Stimulated activated CD8-positive, alpha-beta memory T cell treated with anti-CD3 and anti-CD28 coated beads, Interleukin-7, amount 100 ng/mL, for 24 hours (primary cell): ENCODE measurements at places on chromosomes 2 and 18.

DNA sequence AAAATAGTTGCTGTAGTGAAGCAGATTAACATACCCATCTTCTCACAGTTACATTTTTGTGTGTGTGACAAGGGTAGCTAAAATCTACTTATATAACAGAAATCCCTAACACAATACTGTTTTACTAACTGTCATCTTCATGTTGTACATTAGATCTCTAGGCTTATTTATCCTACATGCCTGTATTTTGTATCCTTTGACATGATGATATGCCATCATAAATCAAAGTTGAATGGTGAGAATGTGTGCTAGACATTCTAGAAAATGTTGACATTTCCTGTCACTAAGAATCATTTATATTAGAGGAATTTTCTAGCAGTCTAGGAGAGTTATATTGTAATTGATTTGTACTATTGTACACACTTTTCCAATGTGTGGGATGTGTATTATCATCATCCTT lies 21.5 kb upstream of the CALCRL start:
- no peak for DNase-seq

DNA sequence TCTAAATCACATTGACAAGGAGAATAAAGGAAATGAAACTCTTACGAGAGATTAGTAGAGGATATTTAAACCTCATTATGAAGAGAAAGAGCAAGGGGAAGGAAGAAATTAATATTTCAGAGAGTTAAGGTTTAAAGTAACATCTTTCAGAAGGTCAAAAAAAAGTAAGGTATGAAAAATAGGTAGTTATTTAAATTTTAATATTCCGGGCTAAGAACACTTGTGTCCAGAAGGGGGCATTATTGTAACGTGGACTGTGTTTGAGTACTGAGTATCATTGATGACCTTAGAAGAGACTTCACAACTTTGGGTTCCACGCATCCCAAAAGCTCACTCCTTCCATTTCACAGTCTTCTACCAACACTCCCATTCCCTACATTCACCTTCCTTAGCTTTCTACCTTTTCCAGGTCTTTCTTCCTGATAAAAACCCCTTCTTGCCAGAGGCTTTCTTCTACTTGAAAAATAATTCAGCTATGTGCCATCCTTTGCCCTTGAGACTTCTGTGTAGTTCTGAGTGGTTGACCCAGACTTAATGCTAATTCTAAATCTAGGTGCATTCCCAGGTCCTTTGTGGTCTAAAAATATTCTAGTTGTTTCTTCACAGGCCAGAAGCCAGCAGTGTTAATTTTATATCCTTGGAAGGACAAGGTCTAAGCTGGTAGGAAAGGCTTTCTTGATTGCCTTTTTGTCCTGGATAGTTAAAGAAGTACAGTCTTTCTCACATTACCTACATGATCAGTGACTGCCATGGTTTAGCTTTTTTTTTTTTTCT lies 16.5 kb downstream of the DYNC1I2 start:
- DNase-seq: no peak

- DNase-seq: no peak
Observed at GRCh38 chr2:177606636-177607035, 214.1 kb downstream of the AGPS start.

GRCh38 chr2:9103663-9104277 lies 100.3 kb upstream of the MBOAT2 start:
- DNase-seq: no peak

GRCh38 chr2:94776036-94776435 lies 95.2 kb upstream of the TEKT4 start:
- no peak for DNase-seq

DNA sequence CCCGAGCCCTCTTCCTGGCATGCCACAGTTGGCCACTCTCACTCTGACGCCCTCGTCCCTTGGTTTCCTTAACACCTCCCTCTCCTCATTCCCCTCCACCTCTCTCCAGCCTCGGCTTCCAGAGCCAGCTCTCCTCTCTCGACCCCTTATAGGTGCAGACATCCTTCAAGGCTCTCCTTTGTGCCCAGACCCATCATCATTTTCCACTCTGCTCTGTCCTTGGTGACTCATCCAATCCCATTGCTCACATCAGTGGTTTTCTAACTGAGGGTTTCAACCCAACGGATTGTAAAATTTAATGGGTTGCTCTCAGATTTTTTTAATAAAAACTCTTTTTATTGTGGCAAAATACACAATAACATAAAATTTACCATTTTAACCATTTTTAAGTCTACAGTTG lies 6.2 kb downstream of the ST8SIA5 start:
- no peak for DNase-seq

GRCh38 chr2:46723346-46723745 lies 192.3 kb downstream of the MCFD2 start:
- no peak for DNase-seq

- no peak for DNase-seq
Observed at GRCh38 chr18:48352051-48352755, 57.0 kb downstream of the ZBTB7C start.

GRCh38 chr2:134927195-134927594 lies 8.6 kb downstream of the CCNT2 start:
- DNase-seq: no peak

- DNase-seq: no peak
Observed at GRCh38 chr2:70161069-70161534, 29.7 kb downstream of the C2orf42 start.

- no peak for DNase-seq
Observed at GRCh38 chr2:185466915-185467314, 271.7 kb upstream of the FSIP2 start.

DNA sequence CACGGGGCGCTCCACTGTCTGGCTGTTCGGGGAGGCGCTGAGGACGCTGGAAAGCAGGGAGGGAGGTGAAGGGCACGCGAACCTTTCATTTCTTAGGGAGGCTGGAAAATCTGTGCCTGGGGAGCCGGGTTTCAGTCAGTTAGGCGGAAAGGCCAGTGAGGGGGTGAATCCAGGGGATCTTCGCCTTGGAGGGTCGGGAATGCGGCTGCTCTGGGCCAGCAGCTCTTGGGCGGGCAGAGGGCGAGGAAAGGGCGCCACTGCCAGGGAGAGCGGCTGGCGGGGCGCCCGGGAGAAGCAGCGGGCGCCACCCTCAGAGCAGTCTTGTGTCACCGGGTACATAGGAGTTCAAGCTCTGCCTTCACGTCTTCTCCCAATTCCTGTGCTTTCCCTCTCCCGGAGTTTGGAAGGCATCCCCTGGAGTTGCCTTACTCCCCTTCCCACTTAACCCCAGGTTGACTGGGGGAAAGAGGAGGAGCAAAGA lies 1.4 kb downstream of the CCDC85A start:
- no peak for DNase-seq

DNA sequence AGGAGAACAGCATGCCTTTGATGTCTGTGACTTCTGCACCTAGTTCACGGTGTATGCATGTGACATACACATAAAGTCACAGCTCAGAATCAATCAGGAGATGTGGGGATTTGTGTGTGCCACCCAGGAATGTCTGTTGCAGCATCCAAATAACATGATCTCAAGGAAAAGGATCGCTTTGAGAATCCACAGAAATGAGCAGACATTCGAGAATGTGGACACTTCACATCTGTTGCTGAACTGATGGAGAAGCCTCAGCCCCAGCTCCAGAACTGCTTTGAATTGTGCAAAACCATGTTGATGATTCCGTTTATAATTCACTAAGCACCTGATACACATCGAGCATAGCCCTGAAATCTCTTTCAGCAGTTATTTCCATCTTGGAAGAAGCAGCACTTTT lies 208.6 kb downstream of the CMPK2 start:
- no peak for DNase-seq

- DNase-seq: no peak
Observed at GRCh38 chr2:66929632-66930338, 467.3 kb upstream of the ETAA1 start.

DNA sequence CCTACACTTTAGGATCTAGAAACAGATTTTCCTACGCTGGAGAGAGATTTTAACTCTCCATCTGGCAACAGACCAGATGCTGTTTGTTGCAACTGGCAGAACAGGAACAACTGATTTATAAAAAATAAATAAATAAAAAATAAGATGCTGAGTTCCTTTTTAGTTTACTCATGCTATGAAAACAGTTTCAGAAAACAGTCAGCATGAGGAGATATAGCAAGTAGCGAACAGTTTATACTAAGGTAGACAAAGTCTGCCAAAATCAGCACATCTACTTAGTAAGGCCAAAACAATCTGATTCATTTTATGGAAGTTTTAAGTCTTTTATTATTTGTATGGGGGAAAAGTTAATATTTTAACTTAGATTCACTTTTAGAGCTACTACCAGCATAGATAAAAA lies 974.0 kb upstream of the CNTNAP5 start:
- no peak for DNase-seq

- no peak for DNase-seq
Observed at GRCh38 chr18:10030816-10031541, 117.2 kb downstream of the VAPA start.

GRCh38 chr2:170815746-170816503 lies 762 bp upstream of the GAD1 start:
- DNase-seq: peak; percentile 40

- DNase-seq: no peak
Observed at GRCh38 chr2:109346601-109347228, 217.7 kb downstream of the SH3RF3 start.

DNA sequence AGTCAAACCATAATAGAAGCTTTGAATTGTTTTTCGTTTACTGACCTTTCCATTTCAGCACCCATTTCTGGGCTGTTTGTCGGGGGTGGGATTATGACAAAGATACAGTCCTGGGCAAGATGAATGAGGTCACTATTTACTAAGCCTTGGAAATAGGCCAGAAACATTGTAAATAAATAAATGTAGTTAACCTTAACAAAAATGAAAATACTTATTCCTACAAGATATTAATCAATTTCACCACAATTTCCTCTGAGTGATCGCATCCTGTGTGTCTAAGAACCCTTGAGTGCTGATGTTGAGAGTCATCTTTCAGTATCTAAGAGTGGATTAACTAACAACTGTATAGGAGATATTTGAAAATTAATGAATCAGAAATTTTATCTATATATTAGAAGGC lies 14.0 kb downstream of the ITGA4 start:
- DNase-seq: no peak

DNA sequence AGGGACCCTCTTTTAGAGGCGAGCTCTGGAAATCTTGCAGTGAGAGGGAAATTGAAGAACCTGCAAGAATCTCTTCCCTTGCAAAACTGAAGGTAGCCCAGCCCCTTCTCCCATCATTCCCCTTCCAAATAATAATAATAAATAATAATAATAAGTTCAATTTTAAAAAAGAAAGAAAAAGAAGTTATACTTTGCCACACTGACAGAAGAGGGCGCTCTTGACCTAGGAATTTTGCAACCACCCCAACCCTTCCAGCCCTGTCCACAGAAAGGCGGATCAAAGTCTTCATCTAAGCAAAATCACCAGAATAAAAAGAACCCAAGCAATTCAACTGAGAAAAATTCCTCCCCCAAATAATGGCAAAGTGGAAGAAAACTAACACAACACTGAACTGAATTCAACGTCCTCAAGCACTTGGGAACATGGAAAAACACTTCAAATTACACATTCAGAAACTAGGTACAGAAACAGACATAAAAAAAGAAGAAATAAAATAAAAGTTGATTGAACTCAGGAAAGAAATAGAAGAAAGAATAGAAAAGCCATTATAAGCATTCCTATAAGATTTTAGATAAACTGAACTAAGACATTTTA lies 98.9 kb upstream of the GLS start:
- peak; percentile 26 for DNase-seq

DNA sequence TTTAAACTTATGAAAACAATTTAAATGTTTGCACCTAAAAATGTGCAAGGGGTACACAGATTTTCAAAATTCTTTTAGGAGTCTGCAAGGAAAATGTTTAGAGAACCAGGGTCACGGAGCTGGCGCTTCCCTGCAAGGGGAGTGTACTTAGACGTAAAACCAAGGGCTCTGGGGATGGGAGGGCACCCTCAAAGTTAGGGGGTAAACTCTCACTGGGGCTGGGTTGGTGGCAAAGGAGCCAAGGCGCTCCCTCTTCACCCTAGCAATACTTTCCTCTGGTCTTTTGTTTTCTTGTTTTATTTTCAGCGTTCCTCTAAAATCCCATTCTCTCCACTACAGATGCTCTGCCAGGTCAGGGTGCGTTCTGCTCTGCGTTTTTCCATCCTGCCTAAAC lies 20.0 kb downstream of the TMEM247 start:
- DNase-seq: no peak

DNA sequence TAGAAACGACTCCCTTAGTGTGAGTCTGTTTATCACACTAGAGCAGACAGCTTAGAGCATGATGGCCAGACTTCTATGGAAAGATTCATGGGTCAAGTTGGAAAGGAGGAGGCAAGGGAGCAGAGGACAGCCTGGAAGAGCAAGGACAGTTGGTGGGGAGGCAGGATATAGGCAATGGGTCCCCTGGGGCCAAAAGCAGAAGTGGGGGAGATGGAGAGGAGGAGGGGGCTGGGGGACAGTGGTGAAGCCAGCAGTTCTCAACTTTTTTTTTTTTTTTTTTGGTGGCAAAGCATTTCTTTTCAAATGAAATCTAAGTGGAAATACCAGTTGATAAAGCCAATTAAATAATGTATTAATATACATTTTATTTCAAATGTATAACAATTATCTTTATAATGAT lies 197.9 kb downstream of the HRH4 start:
- DNase-seq: no peak

DNA sequence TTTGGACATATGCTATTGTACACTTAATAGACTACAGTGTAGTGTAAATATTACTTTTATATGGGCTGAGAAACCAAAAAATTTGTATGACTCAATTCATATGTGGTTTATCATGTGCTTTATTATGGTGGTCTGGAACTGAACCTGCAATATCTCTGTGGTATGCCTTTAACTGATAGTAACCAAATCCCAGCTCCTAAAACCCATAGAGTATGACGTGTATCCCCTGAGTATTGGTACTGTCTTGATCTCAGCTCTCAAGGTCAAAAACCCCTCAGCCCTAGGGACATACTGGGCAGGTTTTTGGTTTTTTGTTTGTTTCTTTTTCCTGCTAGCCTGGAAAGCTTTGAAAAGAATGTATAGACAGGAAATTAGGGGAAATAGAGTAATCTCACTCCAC lies 42.2 kb upstream of the ARHGAP15 start:
- no peak for DNase-seq
